ENCODE measurements at places on chromosomes 3 and 15.

- no peak for DNase-seq
Measured at GRCh38 chr3:4359805-4360502, 56.8 kb downstream of the SETMAR start.

DNA sequence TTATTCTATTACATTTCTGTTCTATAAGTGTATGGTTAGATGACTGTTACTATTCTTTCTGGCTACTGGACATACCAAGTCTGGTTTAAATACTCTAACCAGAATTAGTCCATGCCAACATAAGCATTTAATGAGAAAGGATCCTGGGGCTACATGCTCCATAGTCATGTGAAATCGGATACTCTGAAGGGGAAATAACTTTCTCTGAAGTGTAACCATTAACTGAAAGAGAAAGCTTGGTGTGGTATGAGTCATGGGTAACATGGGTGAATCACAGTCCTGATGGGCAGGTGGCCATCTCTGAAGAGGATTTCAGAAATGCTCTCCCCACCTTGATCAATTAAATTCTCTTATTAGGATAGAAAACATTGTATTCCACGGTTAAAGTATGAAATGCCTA is 69.4 kb downstream of the FHIT start:
- DNase-seq = no peak

DNA sequence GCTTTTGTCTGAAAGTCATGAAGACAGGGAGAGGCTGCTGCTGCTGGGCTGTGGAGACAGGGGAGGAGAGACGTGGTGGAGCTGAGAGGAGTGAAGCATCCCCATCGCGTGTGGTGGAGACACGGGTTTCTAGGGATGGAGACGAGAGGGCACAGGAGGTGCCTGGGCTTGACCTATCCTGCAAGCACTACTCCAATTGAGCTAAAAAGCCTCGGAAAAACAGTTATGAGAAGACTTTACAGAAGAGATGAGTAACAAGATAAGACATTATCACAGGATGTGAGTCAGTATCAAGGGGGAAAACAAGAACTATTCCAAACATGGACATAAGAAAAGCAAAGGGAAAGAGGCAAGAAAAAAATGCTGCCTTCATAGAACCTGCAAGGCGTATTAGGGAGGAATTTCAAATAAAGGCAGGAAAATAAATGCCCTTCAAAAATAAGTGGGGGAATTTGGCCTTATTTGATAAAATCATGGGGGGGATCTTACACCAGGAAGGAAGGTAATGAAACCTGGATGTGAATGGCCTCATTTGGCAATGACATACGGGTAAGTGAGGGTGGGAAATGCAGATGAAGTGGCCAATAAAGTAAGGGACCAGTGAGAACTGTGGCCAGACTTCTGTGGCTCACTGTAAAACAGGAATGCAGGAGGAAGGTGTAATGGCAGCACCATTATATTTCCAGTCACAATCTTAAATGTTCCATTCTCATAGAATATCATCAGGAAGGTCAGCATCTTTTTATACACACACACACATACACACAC is 97.9 kb downstream of the PLD1 start:
- DNase-seq = no peak

GRCh38 chr15:90592131-90592881 is 62.6 kb downstream of the CRTC3 start:
- no peak for DNase-seq

DNA sequence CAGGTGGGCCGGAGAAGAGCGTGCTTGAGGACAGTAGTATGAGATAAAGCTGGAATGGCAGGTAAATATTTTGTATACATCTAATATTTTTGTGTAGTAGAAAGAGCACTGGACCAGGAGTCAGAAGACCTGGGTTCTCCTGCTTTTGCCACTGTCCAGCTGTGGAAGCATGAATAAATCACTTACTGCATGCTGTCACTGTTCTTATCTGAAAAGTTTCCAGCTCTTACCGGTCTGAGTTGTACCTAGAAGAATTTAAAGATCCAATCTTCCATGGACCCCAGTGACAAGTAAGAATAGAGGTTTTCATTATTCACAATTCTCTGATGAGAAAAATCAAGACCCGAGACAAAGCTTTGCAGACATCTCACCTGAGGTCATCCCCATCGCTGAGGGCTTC is 5.9 kb downstream of the XPC start:
- no peak for DNase-seq

Measured in T-helper 2 cell (primary cell).